ENCODE measurements at places on chromosomes 2 and 18.

DNA sequence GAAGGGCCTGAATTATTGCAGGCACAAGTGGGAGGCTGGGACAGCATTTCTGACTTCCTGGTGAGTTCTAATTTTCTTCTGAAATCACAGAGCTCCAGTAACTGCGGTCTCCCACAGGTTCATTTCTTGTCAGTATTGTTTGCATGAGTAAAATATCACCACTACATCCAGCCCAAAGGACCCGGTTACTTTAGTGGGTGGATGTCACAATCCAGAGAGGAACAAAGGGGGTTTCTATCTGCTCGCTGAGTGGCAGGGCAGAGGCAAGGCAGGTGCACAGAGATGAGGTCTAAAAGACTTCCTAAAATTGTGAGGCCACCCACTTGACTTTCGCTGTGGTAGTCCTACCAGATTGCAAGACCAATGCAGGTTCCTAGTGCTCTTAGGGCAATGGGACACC is 800.4 kb upstream of the ID2 start:
- no peaks in the 10 kb centered on the region for H3K4me1 ChIP-seq
- H3K27me3 ChIP-seq: no peaks in the 10 kb centered on the region
- H3K36me3 ChIP-seq: no peaks in the 10 kb centered on the region
- H3K4me3 ChIP-seq: no peak overlapping the region

GRCh38 chr18:48778344-48779011 is 172.3 kb downstream of the SMAD7 start:
- no peak for DNase-seq
- no peak overlapping the region for H3K27ac ChIP-seq
- no peak overlapping the region for H3K4me3 ChIP-seq

DNA sequence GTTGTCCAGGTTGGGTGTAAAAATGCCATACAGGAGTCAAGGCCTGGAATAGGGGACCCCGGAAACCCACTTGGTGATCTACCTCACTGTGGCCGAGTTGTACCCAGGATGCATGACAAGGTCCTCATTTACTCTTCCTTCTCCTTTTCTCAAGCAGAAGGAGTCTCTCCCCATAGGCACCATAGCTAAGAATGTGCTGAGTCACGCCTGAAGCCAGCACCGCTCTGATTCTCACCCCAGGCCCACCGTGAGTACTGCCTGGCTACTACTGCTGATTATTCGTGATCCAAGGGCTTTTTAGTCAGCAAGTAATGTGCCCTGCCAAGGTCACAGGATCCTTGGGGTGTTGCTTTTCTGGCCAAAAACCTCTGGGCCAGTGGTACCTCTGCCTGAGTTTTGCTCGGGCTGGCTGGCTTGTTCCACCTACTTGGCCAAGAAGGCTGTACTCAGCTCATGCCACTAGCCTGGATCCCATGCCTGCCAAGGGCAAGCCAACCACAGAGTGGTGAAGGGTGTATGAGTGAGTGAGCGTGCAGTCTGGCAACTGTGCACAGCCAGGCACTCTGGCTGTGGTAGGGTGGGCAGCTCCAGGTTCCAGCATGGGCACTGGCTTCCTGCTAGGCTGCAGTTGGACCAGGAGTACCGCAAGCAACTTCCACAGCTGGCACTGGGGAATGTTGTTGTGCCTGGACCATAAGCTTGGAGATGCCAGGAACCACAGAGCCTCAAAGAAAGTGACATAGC is 650.1 kb upstream of the VRK2 start:
- no peaks in the 10 kb centered on the region for H3K27me3 ChIP-seq
- H3K27ac ChIP-seq: no peak overlapping the region
- no peak for DNase-seq
- H3K4me1 ChIP-seq: no peaks in the 10 kb centered on the region
- no peaks in the 10 kb centered on the region for H3K36me3 ChIP-seq

DNA sequence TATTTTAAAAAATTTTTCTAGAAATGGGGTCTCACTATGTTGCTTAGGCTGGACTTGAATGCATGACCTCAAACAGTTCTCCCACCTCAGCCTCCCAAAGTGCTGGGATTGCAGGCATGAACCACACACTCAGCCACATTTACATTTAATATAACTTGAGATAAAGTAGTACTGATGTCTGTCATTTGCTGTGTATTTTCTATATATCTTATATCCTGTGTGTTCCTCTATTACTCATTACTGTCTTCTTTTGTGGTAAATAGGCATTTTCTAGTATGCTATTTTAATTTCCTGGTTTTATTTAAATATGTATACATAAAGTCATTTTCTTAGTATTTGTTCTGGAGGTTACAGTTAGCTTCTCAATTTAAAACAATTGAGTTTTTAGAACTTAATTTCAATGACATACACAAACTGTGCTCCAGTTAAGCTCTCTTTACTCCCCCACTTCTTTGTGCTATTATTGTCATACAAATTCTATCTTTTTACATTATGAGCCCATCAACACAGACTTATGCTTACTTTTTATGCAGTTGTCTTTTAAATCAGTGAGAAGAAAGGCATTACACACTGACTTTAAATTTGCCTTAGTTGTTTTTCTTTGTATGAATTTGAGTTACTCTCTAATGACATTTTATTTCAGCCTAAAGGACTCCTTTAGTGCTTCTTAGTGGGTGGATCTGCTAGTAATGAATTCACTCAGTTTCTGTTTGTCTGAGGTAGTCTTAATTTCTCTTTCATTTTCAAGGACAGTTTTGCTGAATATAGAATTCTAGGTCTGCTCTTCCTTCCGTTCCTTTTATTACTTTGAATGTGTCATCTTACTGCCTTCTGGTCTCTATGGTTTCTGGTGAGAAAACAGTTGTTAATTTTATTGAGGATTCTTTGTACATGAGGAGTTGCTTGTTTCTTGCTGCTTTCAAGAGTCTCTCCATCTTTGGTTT is 6.2 kb upstream of the INPP4A start:
- no peaks in the 10 kb centered on the region for H3K36me3 ChIP-seq
- H3K27me3 ChIP-seq: no peaks in the 10 kb centered on the region
- no peak for DNase-seq
- peaks cover 3% of the 10 kb centered on the region for H3K4me1 ChIP-seq
- H3K27ac ChIP-seq: no peak overlapping the region

DNA sequence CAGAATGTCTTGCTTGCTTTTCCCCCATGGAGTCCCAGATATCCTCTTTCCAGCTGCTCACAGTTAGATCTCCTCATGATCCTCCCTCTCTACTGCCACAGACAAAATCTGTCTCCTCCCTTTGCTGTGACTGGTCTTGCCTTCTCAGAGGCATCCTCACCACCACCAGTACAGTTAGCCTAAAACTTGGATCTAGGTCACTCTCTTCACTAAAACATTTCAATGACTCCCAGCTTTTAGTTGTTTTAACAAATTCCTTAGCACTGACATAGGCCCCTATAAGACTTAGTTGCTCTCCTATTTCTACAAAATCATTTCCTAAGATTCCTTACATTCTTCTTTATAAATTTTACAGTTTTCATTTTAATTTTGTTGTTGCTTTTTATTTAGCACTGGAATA is 734.2 kb upstream of the CHAC2 start:
- no peaks in the 10 kb centered on the region for H3K27me3 ChIP-seq
- no peaks in the 10 kb centered on the region for H3K4me1 ChIP-seq
- no peak for DNase-seq
- no peak overlapping the region for H3K27ac ChIP-seq
